ENCODE measurements at places on chromosomes 1 and 21.
A peak's percentile ranks its signal among the peaks of the same experiment; 100 is the strongest.

GRCh38 chr1:25564777-25565574 lies 21.6 kb downstream of the LDLRAP1 start:
- no peak for DNase-seq

GRCh38 chr1:65948609-65949229 lies 156.0 kb downstream of the PDE4B start:
- no peak for DNase-seq

DNA sequence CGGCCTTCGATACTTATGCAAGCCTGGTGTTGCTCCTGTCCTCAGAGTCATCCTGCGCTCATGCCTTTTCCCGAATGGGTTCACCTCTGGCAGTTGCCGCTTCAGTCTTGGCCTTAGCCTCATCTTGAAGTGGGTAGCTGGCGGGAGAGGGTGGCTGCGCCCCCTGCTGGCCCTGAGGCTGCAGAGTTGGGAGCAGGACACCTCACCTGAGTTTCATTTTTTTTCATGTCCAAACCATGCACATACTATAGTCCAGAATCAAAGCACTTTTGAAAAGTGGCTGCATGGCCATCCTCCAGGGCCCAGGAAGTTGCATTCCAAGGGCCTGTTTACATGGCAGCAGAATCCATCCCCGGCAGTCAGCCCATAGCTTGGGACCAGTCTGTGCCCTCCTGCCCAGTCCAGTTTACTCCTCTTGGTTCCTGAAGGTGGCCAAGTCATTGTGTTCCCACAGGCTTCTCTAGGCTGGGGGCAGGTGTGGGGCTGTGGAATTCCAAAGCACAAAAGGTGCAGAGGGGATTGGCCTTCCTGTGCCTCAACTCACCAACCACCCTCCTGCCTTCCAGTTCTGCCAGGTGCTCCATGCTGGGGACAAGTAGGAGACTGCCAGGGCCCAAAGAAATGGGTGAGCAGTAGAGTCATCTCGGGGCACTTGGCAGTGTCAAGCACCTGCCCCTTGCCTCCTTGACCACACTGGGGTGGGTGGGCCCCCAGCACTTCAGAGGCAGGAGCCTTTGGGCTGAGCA lies 44.0 kb downstream of the YARS1 start:
- DNase-seq: peak; percentile 58

DNA sequence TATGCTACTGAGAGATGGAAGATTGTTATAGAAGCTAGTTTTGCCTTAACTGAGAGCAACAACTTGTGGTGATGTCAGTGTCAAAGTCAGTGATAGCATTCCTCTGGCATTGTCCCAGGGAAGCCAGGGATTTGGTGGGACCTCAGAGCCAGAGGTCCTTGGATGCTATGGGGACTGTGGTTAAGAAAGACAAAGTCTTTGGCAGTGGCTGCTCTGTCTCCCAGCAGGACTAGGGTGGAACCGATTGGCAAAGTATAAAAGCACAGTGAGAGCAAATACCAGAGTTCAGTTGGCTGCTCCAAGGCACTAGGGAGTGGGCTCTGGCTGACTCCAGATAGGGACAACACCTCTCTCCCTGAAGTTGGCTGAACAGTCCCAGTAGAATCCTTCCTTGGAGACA lies 104.8 kb downstream of the GDAP2 start:
- DNase-seq: no peak

DNA sequence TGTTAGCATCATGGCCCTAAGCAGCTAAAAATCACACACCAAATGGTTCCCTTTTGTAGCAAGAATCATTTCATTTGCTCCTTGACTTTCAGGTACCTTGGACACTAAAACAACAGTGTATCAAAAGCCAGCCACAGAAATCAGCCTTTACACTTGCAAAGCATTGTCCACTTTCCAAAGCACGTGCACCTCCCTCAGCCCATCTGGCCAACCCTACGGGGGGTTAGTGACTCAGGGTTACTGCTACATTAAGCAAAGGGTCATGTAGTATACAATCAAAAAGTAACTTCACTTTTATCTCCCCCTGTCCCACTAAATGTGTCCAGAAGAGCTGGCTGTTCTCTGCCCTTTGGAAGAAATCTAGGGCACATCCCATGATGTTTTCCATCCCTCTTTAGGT lies 149.7 kb downstream of the HIVEP3 start:
- DNase-seq: no peak

DNA sequence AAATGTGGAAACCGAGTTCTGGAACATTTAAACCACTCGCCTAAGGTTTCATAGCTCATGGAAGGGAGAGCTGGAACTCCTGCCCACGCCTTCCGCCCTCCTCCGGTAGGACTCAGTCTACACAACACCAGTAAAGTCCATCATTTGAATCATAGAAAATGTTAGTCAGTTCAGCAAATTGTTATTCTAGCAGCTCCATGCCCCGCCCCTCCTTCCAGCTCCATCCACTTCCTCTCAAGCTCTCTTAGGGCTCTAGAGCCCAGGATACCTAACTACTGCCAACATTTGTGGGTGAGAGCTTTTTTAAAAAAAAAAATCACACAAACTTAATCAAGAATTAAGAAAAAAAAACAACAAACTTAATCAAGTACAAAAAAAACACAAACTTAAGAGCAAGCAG lies 121.8 kb downstream of the TBX15 start:
- no peak for DNase-seq

DNA sequence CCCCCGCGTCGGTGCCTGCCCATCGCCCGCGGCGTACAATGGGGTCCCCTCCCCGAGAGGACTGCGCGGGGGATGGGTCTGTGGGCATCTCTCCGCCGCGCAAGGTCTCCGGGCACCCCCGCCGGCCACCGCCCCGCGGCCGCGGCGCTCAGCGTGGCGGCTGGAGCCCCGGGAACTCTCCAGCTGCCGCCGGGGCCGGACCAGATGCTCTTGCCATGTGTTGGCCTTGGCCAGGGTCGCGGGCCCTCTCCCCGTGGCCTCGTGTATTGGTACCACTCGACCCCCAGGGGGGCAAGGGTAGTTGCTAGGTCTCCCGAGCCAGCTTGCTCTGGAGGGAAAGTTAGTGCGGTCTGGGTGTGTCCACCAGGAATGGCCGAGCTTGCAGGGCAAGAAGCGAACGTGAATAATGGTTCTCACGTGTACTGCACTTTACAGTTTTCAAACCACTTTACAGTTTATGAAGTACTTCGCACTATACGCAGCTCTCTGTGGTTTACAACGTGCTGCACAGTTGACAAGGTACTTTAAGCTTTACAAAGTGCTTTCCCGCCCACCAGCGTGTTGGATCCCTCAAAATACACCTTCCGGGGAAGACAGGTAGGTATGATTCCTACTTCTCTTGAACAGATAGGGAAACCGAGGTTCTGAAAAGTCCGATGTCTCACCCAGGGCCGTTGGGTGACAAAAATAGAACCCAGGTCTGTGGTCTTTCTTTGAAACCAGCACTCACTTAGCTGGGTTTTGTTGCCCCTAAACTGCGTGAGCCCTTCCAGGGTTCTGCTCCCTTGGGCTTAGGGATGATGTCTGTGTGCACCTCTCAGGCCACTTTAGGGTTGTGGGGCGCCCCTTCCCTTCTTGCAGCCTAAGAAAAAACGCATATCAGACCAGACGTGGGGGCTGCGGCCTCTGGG lies 1.2 kb downstream of the EPHB2 start:
- no peak for DNase-seq

GRCh38 chr1:37177230-37177864 lies 143.0 kb upstream of the GRIK3 start:
- no peak for DNase-seq

GRCh38 chr1:169586395-169587255 lies at the start of gene F5:
F5 (minus strand) TSS chr1:169586481; CDS start chr1:169586386, 95 bp downstream.
- peak; percentile 71 for DNase-seq

DNA sequence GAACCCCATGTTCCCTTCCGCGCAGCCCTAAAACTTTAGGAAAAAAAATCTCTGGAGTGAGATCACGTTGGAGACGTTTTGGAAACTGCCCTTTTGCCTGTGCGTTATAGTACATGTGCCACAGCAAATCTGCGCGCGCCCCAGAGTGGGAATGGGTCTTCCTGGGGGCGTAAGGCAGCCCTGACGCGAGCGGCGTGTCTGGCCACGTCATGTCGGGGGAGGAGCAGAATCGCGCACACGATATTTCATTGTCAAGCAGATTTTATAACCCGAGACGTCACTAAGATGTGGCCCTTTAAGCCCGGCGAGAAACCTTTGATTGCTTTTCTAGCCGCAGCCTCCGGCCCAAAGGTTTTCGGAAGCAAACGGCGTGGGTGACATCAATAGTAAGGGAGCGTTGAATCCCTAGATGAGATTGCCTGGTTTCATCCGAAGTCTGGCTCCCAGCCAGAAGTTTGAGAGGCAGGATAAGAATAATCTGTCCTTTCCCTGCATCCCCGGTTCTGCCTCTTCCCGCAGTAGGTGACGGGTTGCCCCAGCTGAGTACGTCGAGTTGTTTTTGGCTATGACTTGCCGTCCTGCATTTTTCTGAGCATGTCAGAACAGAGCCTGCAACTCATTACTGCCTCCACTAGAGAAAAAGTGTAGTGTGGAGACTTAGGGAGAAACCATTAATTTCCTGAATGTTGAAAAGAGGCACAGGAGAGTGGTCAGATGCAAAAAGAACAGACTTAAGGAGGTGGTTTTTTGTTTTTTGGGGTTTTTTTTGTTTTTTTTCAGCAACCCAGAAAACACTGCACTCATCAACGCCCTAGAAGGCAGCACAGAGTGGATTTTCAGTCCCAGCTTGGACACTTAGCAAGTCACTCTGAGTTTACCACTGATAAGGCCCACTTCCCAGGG lies 817 bp upstream of the PMVK start:
- peak; percentile 90 for DNase-seq

DNA sequence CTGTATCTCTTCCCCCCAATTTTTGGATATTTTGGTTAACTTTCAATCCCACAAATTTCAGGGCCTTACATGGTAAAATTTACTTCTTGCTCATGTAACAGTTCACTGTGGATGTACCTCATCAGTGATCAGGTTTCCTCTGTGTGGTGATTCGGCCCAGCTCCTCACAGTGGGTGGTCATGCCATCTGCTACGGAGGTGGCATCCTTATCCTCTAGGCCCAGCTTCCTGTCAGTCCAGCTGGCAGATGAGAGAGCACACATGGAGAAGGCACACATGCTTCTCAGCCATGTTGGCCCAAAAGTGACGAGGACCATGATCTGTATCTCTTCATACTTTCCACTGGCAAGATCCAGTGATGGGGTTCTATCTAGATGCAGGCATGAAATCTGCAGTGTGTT lies 27.2 kb downstream of the PCBP3 start:
- no peak for DNase-seq

DNA sequence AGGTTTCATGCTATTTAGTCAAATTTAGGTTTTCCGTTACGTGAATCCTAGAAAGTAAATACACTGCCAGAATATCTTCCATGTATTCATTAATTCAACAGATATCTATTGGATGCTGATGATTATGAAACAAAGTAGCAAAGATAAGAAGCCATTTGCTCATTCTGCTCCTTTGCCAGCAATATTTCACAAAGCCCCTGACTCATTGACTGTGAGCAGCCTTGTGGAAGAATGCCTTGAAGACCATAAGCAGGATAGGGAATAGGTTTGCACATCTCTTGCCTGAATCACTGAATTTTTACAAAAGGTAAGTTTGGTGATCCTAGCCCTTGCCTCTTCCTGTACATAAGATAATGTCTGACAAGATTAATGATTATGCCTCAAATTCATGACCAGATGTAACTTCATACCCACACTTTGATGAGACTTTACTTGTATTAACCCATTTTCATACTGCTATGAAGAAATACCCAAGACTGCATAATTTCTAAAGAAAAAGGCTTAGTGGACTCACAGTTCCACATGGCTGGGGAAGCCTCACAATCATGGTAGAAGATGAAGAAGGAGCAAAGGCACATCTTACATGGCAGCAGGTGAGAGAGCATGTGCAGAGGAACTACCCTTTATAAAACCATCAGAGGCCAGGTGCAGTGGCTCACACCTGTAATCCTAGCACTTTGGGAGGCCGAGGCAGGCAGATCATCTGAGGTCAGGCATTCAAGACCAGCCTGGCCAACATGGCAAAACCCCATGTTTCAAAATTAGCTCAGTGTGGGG lies 1.6 kb upstream of the PIGK start:
- no peak for DNase-seq

GRCh38 chr21:14833666-14834351 lies 231.0 kb downstream of the NRIP1 start:
- DNase-seq: no peak

- no peak for DNase-seq
Observed at GRCh38 chr1:226813671-226814591, 56.5 kb upstream of the PSEN2 start.

GRCh38 chr1:114755006-114755931 lies 2.5 kb downstream of the CSDE1 start:
- DNase-seq: no peak

- DNase-seq: no peak
Observed at GRCh38 chr1:115241309-115241708, 96.7 kb downstream of the NGF start.

DNA sequence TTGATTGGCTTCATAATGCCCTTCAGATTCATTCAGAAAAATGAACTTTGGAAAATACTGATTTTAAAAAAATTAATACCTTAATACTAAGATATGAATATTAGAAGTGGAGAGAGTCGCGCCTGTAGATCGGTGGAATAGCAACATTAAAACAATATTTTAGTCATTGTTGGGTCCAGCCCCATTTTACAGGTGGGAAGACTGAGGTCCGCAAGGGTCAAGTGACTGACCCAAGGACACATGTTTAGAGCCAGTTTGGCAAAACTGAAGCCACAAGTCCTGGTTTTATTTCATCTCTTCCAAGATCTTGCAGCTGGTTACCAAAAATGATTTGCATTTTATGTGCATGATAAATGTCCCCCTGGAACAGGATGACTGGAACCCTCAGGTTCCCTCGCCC lies 113.6 kb upstream of the TMEM51 start:
- no peak for DNase-seq

- no peak for DNase-seq
Observed at GRCh38 chr1:25548601-25549000, 5.2 kb downstream of the LDLRAP1 start.

DNA sequence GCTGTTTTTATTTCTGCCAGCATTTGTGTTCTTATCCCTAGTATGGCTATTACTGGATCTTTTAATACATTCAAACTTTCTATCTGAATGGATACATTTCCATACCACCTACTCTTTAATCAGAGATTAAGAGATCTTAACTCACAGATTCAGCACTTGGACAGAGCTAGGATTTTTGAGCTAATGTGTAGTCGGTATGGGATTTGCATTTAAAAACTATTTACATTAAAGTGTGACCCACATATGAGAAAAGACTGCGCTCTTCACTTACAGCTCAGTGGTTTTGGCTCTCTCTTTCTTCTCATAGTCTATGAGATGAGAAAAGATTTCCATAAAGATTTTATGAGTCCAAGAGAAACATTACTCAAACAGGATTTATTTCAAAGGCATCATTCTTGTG lies 16.4 kb downstream of the HMGB4 start:
- no peak for DNase-seq

DNA sequence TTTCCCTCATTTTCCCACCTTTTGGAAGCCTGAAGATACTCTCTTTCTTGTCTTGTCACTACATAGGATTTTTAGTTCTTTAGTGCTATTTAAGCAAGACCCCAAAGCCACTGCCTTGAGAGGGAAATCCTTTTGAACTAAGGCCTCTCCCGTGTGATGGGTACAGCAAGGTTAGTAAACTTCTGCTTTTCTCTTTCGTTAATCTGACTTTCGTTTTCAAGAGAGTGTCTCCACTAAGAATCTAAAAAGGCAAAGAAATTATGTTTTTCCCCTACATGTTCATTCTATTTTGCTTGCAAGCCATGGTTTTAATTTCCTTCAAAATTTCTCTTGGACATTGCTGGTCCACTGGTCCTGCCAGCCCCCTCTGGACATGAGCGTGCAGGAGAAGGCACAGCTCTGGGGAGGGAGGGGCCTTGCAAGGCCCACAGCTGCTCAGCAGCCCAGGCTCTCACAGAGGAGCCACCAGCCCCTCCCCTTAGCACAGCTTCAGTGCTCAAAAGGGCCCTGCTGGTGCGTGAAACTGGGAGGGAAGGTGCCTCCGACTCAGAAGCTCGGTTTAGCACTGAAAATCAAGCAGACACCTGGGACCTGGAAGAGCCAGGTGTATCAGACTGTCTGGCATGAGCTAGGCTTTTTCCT lies 210.9 kb upstream of the GALNT2 start:
- DNase-seq: peak; percentile 16
